Activated CD4-positive, alpha-beta T cell treated with anti-CD3 and anti-CD28 coated beads for 4 hours (primary cell): ENCODE measurements at places on chromosomes 2 and 18.

GRCh38 chr2:175755656-175756386, 246.2 kb downstream of the LNPK start:
- DNase-seq = no peak

- no peak for DNase-seq
Measured at GRCh38 chr18:35144698-35145097, 96.1 kb upstream of the ZNF397 start.

- DNase-seq = peak; percentile 47
Measured at GRCh38 chr2:201261471-201261870, 1.1 kb downstream of the CASP8 start.

GRCh38 chr18:36141576-36141975, 11.9 kb downstream of the ELP2 start:
- DNase-seq = no peak

DNA sequence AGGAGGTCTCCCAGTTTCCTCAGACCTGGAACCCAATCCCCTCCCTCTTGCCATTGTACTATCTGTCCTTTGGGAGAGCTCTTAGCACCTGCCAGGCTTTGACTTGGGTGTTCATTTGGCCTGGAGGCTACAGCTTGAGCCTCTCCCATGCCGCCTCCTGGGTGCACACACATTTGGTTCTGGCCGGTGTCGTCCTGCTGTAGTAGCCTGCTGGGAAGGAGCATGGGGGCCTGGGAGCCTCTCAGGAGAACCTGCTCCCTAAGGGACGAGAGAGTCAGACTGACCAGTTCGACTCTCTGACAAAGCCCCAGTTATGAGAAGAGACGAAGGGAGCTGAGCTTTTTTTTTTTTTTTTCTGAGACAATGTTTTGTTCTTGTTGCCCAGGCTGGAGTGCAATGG, 7.4 kb upstream of the SFTPB start:
- no peak for DNase-seq

- DNase-seq = no peak
Measured at GRCh38 chr2:85893428-85894258, 4.9 kb upstream of the ST3GAL5 start.

GRCh38 chr2:179140571-179140970, 90.6 kb upstream of the CCDC141 start:
- no peak for DNase-seq

DNA sequence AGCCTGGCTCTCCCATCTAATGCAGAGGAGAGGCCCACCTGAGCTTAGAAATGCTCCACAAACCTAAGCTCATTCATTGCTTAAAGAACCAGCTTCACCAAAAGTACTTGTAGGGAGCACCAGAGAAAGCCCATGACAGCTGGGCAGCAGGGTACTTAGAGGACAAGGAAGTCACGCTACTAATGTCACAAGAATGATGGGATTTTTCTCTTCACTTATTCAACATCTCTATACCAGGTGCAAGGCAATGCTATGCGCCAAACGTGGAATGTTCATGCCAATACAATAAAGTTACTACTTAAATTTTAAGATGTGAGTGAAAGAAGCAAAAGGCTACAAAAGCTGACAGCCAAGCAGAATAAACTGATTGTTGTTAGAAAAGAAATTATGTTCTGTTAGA, 36.0 kb downstream of the LONRF2 start:
- DNase-seq = no peak

GRCh38 chr2:101723371-101724124, 26.0 kb downstream of the MAP4K4 start:
- no peak for DNase-seq

DNA sequence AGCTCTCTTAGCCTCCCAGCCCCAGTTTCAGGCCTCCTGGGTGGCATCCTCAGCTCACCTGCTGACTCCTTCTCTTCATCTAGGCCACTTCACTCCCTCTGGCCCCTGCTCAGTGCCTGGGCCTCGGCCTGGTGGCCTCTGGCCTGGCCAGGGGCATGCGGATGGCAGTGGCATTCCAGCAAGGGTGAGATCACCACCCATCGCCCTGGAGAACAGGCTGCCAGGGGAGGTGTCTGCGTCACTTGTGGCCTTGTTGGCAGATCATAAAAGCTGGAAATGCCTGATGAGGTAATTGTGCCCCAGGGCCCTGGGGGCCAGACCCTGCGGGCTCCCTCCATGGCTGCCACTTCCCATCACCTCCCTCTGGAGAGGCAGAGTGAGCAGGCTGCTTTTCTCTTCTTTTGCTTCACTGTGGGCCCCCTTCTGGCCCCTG, 72.5 kb upstream of the SMAD2 start:
- no peak for DNase-seq

- no peak for DNase-seq
Measured at GRCh38 chr2:165112133-165112573, 91.7 kb downstream of the SCN3A start.

- no peak for DNase-seq
Measured at GRCh38 chr18:50917021-50917420, 38.1 kb downstream of the ME2 start.

DNA sequence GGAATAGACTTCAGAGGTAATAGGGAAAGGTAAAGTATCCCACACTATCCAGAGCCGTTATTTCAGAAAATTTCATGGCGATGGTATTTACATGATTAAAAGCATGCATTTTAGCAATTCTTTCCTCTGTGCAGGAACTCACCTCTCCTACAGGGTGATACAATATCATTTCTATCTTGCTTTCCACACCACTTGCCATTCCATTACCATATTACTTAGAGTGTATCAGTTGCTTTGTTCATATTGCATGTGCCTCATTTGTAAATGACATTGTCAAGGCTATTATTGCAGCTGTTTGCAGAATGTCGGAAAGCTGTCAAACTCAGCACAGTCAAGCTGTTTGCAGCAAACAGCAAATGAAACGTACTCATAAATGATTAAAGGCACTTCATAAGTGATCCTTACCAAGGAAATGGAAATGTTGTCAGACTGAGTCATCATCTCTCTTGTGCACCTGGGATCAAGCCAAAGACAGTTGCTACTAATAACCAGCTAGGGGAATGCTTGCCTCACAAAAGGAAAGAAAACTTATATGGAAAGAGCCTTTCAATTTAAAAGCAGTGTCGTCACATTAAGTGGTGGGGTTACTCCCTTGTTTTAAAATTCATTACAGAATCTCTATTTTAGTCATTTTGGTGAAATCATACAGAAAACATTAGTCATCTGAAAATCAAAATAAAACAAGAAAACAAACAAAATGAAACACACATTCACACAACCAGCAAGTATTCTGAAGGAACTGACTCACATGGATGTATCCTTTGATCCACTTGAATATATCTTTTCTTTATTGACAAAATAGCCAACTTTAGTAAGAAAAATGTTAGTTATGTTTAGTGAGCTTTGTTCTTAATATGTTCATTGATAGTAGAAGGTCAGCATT, 1064.1 kb upstream of the CNTNAP5 start:
- DNase-seq = no peak

- DNase-seq = no peak
Measured at GRCh38 chr2:159150280-159150746, 136.2 kb downstream of the WDSUB1 start.

DNA sequence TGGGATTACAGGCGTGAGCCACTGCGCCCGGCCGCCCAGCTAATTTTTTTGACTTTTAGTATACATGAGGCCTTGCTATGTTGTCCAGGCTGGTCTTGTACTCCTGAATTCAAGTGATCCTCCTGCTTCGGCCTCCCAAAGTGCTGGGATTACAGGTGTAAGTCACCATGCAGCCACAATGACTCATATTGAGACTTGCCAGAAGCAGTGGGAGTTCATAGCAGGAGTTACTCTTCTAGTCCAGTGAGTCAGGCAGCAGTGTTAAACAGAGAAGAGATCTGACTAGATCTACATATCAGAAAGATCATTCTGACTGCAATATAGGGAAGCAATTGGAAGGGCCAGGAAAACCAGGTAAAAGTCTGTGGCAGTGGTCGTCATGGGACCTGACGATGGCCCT, 1.5 kb upstream of the FLACC1 start:
- peak; percentile 9 for DNase-seq

- DNase-seq = no peak
Measured at GRCh38 chr2:96236882-96237281, 28.3 kb upstream of the STARD7 start.

DNA sequence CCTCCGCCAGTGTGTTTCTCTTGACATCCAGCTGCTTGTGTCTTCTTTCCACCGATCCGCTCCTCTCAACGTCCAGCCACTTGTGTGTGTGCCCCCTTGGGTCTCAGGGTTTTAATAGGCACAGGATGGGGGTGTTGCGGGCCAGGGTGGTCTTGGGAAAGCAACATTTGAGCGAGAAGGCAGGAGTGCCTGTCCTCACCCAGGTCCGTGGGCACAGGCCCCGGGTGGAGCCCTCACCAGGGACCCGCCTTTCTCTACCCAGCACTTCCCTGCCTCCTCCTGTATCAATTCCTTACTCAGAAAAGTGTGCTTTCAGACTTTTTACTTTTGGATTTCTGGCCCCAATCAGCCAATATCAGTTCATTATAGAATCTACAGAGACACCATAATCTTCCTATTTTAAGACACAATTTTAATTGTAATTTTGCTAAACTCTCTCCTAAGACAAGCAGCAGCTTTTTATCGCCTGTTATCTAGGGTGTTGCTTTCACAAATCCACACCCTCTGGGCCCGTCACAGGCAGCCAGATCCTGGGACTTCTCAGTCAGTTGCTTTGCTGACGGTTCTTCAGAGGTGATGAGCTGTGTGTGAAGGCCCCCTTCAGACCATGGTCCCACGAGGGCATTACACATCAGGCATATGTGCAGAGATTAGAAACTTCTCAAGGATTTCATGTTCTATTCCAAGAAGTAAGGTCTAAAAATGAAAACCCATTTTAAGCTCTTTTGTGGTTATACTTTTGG, 96.0 kb upstream of the FHL2 start:
- DNase-seq = no peak

DNA sequence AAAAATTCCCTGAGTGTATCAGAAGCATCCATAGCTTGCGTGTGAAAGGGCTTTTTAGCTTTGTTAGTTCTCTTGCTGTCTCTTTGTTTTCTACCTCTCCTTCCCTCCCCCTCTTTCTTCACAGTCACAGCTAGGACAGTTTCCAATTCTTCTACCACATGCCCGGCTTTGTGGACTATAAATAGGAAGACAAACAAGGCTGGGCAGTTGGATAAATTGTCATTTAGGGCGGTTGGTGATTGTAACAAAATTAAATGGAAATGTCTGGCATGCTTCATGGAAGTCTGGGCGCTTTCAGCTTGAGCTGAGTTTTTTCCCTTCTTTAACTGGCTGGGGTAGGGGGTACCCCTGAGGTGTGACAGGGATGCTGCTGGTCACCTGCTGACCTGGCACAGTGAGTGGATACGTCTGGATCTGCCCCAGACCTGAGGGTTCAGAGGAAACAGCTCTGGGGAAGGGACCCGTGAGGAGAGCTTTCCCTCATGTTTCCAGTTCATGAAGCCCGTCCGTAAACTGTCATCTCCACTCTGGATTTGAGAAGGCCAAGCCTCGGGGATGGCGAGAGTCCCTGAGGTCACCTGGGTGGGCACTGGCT, 29.0 kb upstream of the GIGYF2 start:
- DNase-seq = no peak

GRCh38 chr2:8414946-8415879, 266.6 kb upstream of the ID2 start:
- no peak for DNase-seq

- DNase-seq = no peak
Measured at GRCh38 chr2:60446413-60447267, 106.8 kb downstream of the BCL11A start.

GRCh38 chr2:224141304-224141703, 102.2 kb upstream of the SERPINE2 start:
- no peak for DNase-seq

GRCh38 chr18:11148680-11149440, 509 bp downstream of the PIEZO2 start:
- no peak for DNase-seq

DNA sequence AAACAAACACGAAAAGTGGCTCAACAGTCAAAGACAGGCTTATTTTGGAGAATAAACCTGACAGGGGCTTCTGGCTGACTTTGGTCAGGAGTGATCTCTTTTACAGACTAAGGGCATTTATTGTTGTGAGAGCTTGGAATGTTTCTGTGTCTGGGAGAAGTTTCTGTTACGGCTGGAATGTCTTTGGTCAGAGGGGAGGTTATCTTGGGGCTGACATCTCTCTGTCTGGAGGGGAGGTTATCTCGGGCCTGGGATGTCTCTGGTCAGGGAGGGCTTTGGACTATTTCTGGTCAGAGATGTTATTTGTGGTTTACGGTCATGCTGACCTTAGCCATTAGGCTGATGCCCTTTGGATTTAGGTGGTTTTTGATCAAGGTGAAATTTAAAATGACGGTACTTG, 345.5 kb upstream of the FSIP2 start:
- no peak for DNase-seq
